ENCODE measurements at places on chromosomes 7 and 10.

DNA sequence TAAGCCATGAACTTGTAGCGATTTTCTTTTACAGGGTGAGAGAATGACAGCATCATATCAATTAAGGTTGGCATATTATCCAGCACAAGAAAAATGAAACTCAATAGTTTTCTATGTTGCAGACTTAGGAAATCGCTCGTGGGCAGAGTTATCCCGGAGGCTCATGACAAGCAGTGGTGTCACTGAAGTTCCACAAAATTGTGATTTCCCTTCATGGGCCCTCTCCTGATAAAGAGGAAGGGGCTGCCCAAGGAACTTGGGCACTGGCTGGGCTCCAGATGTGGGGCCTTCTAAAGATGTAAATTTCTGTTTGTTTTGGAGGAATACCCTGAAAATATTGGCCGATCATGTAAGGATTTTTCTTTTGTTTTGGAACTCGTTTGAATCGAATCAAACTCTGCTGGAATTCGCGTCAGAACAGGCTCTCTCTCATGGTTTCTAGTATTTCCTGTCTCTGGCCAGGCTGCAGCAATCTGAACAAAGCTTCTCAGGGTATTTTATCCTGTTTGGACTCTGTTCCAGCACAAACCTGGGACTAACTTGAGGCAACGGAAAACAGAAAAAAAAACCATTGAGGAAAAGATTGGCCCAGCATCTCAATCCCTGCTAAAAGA is 340.6 kb upstream of the NRP1 start:
- no peak for DNase-seq

- no peak for DNase-seq
Measured at GRCh38 chr10:110034596-110034995, 26.8 kb downstream of the ADD3 start.

- DNase-seq: no peak
Measured at GRCh38 chr7:4745971-4746919, 29.2 kb upstream of the AP5Z1 start.

- DNase-seq: no peak
Measured at GRCh38 chr10:51121861-51122260, 47.6 kb downstream of the PRKG1 start.

GRCh38 chr7:44587843-44588711 is 6.0 kb upstream of the TMED4 start:
- no peak for DNase-seq

DNA sequence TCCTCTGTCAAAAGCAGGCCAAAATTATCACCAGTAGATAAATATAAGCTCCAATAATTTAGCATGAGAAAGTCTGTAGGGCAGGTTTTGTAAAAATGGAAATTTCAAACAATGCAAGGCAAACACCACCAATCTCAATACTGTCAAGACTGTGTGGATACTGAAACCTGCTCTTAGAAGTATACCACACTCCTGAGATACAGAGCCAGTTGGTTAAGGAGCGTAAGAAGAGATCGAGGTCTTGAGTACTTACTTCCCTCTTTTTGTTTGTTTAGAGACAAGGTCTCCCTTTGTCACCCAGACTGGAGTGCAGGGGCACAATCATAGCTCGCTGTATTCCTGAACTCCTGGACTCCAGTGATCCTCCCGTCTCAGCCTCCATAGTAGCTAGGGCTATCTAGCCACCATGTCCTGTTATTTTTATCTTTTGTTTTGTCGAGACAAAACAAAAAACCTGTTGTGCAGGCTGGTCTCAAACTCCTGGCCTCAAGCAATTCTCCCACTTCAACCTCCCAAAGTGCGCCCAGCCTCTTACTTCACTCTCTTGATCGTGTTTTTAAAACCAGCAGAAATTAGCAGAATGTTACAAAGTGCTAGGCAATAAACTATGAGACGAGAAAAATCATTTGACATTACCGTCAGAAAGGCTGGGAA is 205.7 kb downstream of the PARD3 start:
- DNase-seq: no peak

DNA sequence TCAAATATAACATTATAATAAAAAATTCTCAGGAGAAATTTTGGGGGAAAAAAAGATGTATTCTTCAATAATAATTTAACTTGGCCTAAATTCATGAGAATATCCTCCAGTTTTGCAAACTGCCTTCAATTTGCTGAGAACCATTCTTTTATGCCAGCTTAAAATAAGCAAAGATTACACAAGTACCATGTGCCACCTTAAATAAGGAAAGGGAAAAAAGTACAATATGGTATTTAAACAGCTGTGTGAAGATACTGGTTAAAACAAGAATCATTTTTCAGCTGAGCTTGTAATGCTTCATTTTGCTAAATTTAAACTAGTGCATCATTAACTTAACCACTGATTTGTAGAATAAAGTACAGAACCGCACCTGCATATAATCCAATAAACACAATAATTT is 217.8 kb downstream of the LRRN3 start:
- DNase-seq: no peak

DNA sequence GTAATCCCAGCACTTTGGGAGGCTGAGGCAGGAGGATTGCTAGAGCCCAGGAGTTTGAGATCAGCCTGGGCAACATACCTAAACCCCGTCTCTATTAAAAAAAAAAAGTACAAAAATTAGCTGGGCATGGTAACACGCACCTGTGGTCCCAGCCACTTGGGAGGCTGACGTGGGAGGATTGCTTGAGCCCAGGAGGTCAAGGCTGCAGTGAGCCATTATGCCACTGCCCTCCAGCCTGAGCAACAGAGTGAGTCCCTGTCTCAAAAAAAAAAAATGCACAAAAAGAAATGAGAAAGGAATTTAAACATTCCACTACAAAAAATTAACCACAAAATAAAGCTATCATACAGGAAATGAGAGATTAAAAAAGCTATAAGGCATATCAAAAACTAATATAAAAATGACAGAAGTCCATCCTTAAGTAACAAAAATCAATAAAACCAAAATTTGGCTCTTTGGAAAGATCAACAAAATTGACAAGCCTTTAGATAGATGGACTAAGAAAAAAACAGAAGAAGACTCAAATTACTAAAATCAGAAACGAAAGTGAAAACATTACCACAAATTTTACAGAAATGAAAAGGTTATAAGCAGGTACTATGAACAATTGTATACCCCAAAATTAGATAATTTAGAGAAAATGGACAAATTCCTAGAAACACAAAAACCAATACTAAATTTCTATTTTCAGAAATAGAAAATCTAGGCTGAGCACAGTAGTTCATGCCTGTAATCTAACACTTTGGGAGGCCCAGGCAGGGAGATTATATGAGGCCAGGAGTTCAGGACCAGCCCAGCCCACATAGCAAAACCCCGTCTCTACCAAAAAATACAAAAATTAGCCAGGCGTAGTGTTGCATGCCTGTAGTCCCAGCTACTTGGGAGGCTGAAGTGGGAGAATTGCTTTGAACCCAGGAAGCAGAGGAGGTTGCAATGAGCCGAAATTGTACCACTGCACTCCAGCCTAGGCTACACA is 42.4 kb upstream of the NANOS1 start:
- no peak for DNase-seq

DNA sequence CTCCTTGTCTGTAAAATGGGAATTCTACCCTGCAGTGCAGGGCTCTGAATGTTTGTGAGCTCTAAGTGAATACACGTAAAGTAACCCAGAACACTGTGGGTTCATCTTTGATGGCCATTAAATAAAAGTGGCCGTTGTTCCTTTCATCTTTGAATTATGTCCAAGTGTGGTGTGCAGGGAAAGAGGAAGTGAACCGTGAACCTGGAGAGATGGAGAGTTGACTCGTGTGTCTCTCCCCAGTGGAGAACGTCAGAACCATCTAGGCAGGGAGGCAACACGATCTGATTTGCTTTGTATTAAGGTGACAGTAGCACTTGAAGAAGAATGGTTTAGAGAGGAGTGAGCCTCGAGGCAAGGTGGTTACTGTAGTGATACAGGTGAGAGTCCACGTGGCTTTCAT is 93.5 kb upstream of the GJD4 start:
- no peak for DNase-seq
